ENCODE measurements at places on chromosomes 4 and X.

GRCh38 chr4:53682196-53682595 is 90.9 kb upstream of the LNX1 start:
- no peak for DNase-seq

- no peak for DNase-seq
These were observed 96.3 kb downstream of the TMA16 start for GRCh38 chr4:163590619-163591264.

GRCh38 chr4:37748485-37748884 is 62.3 kb upstream of the RELL1 start:
- peak; percentile 75 for DNase-seq

GRCh38 chr4:173493041-173493440 is 37.0 kb downstream of the HAND2 start:
- no peak for DNase-seq

- no peak for DNase-seq
These were observed 783 bp downstream of the RBPJ start for GRCh38 chr4:26321373-26322221.

DNA sequence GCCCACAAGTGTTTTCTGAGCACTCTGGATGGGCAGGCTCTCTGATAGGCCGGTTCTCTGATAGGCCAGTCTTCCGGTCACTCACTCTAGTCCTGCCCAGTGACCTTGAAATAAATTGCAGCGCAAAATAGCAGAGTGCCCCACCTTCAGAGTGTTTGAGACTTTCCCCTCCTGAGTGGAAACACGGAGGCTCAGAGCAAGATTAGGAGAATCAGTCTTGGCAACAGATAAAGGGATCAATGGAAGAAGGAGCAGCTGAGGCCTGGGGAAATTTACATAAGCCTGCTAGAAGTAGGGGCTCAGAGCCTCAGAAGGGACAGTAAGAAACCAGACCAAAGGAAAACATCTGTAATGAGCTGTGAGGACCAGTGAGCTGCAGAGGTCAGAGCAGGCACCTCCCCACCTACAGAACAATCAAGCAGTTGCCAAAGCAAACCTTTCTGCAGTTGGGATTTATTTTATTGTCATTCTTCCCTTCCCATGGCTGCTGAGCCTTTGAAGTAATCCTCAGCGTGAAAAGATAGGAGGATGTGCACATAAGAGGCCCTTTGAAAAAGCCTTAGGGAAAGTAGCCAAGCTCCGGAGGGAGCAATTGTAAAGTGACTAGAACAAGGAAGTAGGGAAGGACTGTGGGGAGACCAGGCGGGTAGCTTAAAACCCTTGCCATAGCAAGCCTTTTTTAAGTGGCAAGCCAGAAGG is 89.1 kb upstream of the TSPAN5 start:
- DNase-seq = no peak

DNA sequence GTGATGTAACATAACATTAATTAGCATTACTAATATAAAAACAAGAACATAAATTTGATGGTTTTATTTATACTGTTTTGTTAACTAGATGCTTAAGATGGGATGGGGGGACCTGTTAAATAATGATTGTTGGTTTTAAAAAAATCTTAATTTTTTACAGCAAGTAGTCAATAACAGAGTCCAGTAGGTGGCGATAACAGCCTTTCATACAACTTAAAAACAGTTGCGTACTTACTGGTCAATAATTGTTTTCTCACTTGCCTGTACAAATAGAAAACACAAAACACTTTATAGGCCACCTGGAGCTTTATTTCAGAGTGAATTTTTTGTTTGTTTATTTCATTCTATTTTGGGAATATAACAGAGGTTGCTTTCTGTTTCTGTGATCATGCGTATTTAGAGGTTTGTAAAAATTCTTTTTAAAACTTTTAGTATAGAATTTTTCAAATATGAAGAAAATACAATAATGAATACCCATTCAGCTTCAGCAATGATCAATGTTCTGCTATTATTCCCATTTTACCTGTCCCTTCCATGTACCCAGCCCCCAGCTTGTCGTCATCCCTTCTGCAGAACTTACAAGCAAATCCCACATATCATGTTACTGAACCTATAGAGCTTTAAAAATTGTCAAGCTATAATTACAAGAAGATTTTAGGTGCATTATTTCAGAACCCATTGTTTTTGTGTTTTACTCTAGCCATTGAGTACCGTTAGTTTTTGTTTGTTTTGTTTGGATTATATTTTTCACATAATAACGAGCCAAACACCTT is 97.1 kb downstream of the MRPL1 start:
- peak; percentile 28 for DNase-seq

DNA sequence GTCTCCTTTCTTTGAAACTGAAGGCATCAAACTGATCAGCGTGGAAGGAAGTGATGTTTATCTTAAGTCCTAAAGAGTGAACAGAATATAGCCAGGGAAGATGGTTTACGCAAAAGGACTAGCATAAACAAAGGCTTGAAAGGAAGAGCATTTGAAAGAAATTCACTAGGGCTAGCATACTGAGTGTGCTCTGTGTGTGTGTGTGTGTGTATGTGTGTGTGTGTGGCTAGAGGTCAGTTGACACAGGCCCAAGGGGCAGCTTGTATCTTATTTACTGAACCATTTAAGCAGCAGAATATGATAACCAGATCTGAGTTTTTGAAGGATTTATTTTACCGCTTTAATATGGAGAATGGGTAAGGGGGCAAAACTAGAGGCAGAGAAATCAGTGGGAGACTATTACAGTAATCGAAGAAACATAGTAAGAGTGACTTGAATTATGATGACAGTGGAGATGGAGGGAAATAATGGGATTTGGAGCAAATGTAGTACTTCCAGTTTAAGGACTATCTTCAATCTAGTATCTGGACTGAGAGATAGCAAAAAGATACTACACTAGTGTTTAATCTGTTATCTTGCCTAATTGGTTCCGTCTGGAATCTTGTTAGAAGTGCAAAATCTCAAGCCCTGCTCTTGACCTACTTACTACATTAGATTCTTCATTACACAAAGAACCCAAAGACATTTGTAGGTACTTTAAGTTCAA is 36.9 kb downstream of the CEP44 start:
- DNase-seq = no peak

GRCh38 chrX:120408168-120408567 is 46.3 kb downstream of the ATP1B4 start:
- DNase-seq = no peak

- no peak for DNase-seq
These were observed 33.0 kb downstream of the GRK4 start for GRCh38 chr4:2996415-2996814.

DNA sequence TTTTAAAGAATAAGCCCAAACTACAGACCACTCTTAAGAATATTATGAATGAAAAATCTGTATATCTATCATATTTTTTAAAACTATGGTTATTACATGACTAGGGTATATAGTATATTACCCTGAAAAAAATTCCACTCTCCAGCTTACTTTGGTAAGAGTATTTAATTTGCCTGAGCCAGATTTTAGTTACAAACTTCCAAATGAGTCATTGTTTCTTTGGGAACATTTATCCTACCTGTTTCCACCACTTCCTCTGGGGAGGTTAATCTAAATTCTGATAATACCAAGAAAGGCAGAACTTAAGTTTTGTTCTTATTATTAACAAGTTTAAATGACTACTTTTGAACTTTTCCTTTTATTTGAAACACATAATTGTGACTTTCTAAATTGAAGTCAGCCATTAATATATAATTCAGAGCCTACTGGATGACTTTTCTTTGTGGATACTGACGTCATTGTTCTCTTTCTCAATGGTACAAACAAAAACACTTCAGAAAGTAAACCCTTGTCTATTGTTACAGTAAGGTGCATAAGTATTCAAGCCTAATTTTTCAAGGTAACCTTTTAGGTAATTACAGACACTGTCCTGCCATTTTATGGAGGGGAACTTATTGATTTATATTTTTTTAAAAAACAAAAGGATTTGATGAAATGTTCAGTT is 135.6 kb upstream of the TLL1 start:
- no peak for DNase-seq

- no peak for DNase-seq
These were observed 19.1 kb upstream of the PRRG3 start for GRCh38 chrX:151676196-151676595.

GRCh38 chrX:141811438-141811837 is 26.7 kb upstream of the MAGEC3 start:
- no peak for DNase-seq

DNA sequence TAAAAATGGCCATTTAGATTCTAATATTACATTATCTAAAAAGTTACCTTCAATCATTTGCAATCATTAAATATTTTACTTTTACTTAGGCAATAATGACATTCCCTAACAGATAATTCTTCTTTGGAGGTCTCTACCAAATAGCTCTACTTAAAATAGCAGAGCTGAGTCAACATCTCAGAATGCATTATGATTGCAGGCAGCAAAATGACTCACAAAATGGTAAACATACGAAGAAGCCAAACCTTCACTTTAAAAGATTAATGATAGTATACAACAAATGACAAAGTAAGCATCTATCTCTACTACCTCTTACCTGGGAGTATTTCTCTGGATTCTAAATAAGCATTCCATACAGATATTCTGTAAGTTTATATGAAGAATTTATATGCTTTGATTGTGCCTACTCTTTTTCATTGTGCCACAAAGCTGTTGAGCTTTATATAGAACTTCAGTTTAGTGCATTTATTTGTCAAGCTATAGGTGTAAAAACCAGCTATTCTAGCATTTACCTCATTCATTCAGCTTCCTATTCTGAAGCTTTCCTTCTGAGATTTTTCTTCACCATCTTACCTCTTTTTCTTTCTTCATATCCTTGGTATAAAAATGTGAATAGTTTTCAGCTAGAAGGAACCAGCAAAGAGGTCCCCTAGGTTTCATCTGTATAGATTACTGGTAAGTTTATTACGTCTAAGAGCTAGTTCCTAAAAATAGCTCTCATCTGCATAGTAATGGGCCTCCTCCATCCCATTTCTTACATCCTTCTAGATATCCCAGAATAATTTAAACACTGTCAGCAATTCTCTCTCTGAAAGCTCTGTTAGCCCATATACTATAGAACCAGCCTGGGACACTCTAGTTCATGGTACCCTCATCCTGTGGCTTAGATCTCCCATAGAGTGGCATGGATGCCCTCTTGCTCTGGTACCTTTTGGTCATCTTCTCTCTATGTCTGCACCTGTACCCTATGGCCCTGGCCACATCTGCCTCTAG is 17.2 kb upstream of the SPCS3 start:
- no peak for DNase-seq

DNA sequence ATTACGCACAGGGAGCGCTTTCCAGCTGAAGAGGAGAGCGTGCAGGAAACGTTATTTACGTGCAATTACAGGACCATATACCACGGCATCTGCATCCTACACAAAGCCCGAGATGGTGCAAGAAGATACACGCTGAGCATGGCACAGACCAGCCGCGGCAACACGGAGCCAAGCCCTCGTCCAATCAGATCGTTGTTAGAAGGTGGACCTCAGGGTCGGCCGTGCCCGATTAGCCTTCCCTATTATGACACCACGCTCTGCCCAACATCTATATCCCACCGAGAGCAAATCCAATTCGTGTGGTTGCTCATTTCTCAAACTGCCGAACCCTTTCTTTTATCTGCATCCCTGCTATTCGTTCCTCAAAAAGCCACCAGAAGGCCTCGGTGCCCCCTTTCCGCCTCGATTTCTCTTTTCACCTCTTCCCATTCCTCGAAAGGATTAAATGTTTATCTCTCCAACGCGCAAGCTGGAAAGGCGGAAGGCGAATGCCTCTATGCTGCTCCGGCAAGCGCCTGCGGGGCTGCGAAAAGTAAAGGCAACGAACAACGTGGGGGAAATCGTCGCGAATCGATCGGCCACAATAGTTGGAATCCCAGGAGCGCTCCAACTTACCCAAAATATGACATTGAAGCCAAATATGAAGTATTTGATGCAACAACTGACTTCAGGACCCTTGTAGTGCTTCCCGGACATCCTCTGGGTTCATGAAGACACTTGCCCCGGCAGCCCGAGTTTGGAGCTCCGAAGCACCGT is 702 bp downstream of the TSPAN5 start:
- DNase-seq = peak; percentile 55

DNA sequence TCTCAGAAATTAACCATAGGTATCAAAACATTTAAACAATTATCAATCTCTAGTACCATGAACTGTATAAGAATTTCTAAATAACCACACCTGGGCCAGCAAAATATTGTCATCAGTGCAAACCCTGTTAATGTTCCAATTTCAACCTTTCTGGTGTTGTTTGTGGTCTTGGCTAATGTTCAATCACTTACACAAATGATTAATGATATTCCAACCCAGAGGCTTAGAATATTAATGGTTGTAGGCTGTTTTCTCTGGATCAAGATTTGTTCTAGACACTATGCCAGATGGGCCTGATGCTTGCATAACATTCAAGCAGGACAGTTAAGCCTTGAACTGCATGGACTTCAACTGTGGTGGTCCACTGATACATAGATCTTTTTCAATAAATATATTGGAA is 69.1 kb downstream of the HS3ST1 start:
- no peak for DNase-seq

GRCh38 chr4:102439236-102439614 is 61.9 kb upstream of the NFKB1 start:
- DNase-seq = no peak
